Testis (tissue), 5 donors: ENCODE measurements at places on chromosomes 11 and 22. TPM values are rescaled to one million over a fixed set of nuclear protein-coding genes. Genes with fewer than 3 reads are reported as not detected.

PHLDA2 gene
- polyA plus RNA-seq = 0.62 TPM

TSSK2 gene
- polyA plus RNA-seq = 205 TPM

GSTT2 gene
- polyA plus RNA-seq = not detected

OR1S2 gene
- polyA plus RNA-seq = not detected

UCP3 gene
- 5.8 TPM for polyA plus RNA-seq

OR8A1 gene
- 0.29 TPM for polyA plus RNA-seq

DNAJB7 gene
- polyA plus RNA-seq = 3.8 TPM
